Spinal cord (tissue), 10 donors: ENCODE measurements at places on chromosomes 13 and 19. TPM values are rescaled to one million over a fixed set of nuclear protein-coding genes. Genes with fewer than 3 reads are reported as not detected.

The ATP4A gene
- not detected for total RNA-seq

The PROSER1 gene
- total RNA-seq = 19.0 TPM

The HCST gene
- 3.5 TPM for total RNA-seq

The PNMA8B gene
- 10.6 TPM for total RNA-seq

The RFPL4A gene
- total RNA-seq = not detected

The PRTN3 gene
- total RNA-seq = 3.8 TPM

The LGI4 gene
- total RNA-seq = 18.5 TPM

The PRKACA gene
- total RNA-seq = 44.1 TPM

The DPRX gene
- not detected for total RNA-seq

The ZNF100 gene
- 17.4 TPM for total RNA-seq

The CEACAM7 gene
- total RNA-seq = not detected

The IGFL3 gene
- total RNA-seq = not detected

The DIRAS1 gene
- total RNA-seq = 6.9 TPM

The ZNF773 gene
- 19.8 TPM for total RNA-seq

The CXCL17 gene
- total RNA-seq = not detected

The ZNF569 gene
- 14.1 TPM for total RNA-seq

The RABAC1 gene
- total RNA-seq = 174 TPM

The LGALS14 gene
- total RNA-seq = 0.28 TPM

The FPR1 gene
- 19.4 TPM for total RNA-seq
